ENCODE measurements at places on chromosomes 2 and 18.

DNA sequence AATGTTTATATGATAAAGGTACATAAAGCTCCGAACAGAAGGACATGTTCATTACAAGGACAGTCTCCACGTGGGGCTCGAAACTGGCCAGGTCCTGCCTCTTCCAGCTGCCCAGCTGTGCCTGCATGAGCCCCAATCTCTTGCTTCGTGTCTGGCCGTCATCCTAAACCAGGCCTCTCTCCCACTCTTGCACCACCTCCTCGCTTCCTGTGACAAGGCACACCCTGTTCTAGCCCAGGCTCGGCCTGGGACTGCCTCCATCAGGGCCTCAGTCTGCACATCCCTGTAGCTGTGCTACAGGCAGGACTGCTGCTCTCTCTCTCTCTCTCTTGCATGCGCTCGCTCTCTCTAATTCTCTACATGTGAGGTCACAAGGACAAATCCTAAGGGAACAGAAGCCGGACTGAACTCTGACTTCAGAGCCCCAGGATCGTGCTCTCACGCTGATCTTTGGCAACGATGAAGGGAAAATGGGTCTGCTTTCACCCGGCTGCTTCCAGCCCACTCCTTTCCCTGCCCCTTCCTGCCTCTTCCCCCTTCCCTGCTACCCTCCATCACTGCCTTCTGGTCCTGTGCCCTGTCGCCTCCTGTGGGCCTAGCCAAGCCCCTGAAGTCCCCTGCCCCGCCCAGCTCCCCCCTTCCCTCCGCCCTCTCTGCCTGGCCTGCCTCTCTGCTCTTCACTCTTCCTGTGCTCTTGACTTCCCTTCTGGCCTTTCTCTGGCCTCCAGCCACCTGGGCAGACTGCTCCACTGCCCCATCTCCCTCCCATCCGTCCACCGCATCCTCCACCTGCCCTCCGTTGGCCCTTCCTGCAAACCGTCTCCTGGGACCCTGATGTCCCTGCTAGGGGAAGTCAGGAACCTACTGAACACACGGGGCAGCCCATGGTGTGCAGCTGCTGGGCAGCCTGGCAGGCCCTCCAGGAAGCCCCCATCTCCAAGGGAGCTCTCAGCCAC lies 7.8 kb upstream of the GPR55 start:
- no peaks in the 10 kb centered on the region for H3K27me3 ChIP-seq
- no peak overlapping the region for H3K27ac ChIP-seq
- no peaks in the 10 kb centered on the region for H3K36me3 ChIP-seq
- no peaks in the 10 kb centered on the region for H3K4me1 ChIP-seq
- DNase-seq: peak; percentile 61
- H3K4me3 ChIP-seq: no peak overlapping the region

DNA sequence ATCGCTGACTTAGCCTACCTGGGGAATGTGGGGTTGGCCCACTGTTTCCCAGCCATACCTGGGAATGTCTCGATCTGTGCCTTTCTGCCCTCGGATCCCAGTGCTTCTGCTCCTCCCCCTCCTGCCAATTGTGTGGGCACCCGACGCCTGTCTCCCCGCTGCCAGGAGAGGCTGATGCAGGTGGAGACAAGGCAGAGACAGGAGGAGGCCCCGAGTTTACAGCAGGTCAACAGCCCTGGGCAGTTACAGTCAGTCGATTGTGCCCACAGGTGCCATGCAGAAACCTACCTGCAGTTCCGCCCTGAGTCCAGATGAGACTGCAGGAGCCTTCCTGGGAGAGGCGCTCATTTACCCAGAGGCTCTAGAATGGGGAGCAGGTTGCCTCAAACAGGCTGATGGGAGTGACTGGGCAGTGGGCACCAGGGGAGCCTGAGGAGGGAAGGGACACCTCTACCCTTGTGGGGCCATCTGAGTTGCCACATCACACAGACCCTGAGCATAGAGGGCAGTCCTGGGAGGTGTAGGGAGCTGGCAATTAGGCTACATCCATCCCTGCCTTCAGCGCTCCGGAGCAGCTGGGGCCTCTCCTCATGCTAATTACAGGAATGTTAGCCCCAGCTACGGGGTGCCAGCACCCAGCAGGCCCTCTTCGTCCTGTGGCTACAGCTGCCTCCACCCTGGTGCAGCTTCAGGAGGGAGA lies 300.1 kb downstream of the NDUFA10 start:
- no peaks in the 10 kb centered on the region for H3K36me3 ChIP-seq
- no peaks in the 10 kb centered on the region for H3K4me1 ChIP-seq
- no peak overlapping the region for H3K4me3 ChIP-seq
- DNase-seq: peak; percentile 13

- H3K4me1 ChIP-seq: peaks cover 60% of the 10 kb centered on the region
- H3K4me3 ChIP-seq: no peak overlapping the region
- no peak for DNase-seq
These were observed 129.4 kb upstream of the EML6 start for GRCh38 chr2:54594048-54594447.

- H3K4me3 ChIP-seq: no peak overlapping the region
- DNase-seq: no peak
- H3K4me1 ChIP-seq: no peaks in the 10 kb centered on the region
- no peaks in the 10 kb centered on the region for H3K27me3 ChIP-seq
- H3K27ac ChIP-seq: no peak overlapping the region
These were observed 1787.0 kb upstream of the PIK3C3 start for GRCh38 chr18:40168026-40168425.

GRCh38 chr2:29706171-29706720 lies 215.1 kb downstream of the ALK start:
- no peak overlapping the region for H3K27ac ChIP-seq
- no peak for DNase-seq
- no peaks in the 10 kb centered on the region for H3K27me3 ChIP-seq
- H3K4me1 ChIP-seq: no peaks in the 10 kb centered on the region

DNA sequence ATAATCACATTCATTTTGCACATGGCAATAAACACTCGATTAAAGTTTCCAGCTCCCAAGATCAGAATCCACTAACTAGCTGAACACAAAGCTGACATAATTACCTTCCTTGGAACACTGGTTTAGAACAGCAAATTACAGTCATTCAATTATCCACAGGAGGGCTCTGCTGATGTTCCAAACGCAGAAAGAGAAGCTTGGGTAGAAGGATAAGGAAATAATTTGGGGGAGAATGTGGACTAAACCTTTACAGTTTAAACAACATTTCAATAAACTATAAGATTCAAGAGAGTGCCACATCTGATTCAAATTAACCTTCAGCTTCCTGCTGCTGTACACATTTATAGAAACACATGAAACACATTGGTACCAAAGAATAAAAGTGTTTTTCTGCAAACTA lies 67.8 kb upstream of the ARL4C start:
- H3K27ac ChIP-seq: no peak overlapping the region
- no peak overlapping the region for H3K4me3 ChIP-seq
- H3K27me3 ChIP-seq: no peaks in the 10 kb centered on the region

DNA sequence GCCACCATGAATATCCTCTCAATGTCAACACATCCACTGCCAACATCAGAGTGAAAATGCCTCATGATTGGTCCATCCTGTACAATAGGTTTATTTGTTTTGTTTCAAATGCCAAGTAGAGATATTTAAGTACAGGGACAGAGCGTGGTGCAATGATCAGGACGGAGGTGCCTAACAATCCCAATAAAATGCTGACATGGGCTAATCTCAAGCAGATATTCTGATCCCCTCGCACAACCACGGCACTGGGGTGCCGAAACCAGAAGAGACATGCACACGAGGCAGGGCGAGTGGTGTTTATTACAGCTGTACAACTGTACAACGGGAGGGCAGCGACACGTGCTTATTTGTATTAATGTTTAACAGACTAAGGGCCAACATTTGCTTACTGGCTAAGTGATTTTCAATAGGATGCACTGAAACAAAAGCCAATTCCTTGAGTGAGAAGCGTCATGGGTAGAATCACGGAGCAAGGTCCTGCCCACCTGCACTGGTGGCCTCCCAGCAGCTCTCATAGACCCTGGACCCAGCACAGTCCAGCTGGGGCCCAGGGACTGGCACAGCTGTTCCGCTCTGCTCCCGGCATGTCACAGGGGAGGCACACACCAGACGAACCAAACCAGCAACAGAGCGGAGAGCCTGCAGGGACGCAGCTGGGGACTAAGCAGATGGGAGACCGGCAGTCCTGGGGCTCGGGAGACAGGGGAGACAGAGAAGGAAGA lies 101.4 kb downstream of the HDAC4 start:
- H3K36me3 ChIP-seq: no peaks in the 10 kb centered on the region
- H3K4me3 ChIP-seq: no peak overlapping the region
- no peak for DNase-seq
- no peak overlapping the region for H3K27ac ChIP-seq
- no peaks in the 10 kb centered on the region for H3K27me3 ChIP-seq

- no peaks in the 10 kb centered on the region for H3K27me3 ChIP-seq
- no peak overlapping the region for H3K4me3 ChIP-seq
- no peaks in the 10 kb centered on the region for H3K4me1 ChIP-seq
- no peak overlapping the region for H3K27ac ChIP-seq
- no peaks in the 10 kb centered on the region for H3K36me3 ChIP-seq
These were observed 122.5 kb downstream of the PLA2R1 start for GRCh38 chr2:159939946-159940345.

GRCh38 chr18:65822826-65823225 lies 72.0 kb downstream of the CDH7 start:
- no peaks in the 10 kb centered on the region for H3K36me3 ChIP-seq
- DNase-seq: no peak
- H3K27me3 ChIP-seq: no peaks in the 10 kb centered on the region
- H3K27ac ChIP-seq: no peak overlapping the region
- no peak overlapping the region for H3K4me3 ChIP-seq

DNA sequence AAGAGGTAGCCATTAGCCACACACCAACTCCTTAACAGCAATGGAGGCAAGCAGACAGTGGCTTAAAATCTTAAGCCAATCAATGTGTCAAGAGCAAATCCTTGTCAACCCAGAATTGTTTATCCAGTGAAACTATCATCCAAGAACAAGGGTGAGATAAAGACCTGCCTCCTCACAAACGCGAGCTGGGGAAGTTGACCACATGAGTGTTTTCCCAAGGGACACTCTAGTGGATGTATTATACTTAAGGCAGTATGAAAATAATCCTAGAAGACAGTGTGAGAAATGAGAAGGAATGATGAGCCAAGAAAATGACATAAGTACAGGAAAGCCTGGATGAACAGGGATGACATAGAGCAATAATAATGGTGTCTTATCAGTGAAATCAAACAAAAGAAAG lies 209.6 kb downstream of the TWIST2 start:
- peaks cover 61% of the 10 kb centered on the region for H3K36me3 ChIP-seq
- no peak overlapping the region for H3K4me3 ChIP-seq
- no peaks in the 10 kb centered on the region for H3K27me3 ChIP-seq
- H3K27ac ChIP-seq: no peak overlapping the region
- no peaks in the 10 kb centered on the region for H3K4me1 ChIP-seq

DNA sequence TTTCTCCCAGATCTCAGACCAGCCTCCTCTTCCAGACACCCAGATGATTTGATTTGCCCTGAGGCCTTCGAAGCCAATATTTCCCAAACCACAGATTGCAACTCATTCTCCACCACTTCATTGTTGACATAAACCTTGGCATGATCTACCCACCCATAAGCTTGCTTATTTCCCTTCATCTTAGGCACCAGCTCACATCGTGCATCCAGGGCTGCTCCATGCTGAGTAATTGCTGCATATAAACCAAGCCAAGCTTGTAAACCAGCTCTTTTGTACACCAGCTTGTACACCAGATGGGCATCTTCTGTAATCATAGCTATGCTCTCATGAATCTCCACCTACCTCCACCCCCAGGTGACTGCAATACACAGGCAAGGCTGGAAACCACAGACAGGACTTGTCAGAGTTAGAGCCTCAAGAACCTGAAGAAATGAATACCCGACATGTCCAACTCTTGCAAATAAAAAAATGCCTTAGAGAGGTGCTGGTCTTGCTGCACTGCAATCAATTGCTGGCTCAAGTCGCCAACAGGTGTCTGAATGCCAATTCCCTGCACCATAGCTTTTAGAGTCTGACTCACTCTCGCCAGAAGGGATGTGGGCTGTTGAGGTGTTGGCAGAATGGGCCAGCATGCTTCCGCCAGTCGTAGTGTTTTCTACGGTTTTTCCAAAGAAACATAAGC lies 31.5 kb downstream of the TRABD2A start:
- H3K27ac ChIP-seq: no peak overlapping the region
- no peaks in the 10 kb centered on the region for H3K36me3 ChIP-seq
- H3K4me3 ChIP-seq: no peak overlapping the region
- no peak for DNase-seq
- no peaks in the 10 kb centered on the region for H3K27me3 ChIP-seq

GRCh38 chr2:95017836-95018235 lies 7.7 kb upstream of the MAL start:
- H3K4me1 ChIP-seq: peaks cover 12% of the 10 kb centered on the region
- H3K27ac ChIP-seq: no peak overlapping the region
- no peak overlapping the region for H3K4me3 ChIP-seq
- H3K36me3 ChIP-seq: no peaks in the 10 kb centered on the region
- no peaks in the 10 kb centered on the region for H3K27me3 ChIP-seq

DNA sequence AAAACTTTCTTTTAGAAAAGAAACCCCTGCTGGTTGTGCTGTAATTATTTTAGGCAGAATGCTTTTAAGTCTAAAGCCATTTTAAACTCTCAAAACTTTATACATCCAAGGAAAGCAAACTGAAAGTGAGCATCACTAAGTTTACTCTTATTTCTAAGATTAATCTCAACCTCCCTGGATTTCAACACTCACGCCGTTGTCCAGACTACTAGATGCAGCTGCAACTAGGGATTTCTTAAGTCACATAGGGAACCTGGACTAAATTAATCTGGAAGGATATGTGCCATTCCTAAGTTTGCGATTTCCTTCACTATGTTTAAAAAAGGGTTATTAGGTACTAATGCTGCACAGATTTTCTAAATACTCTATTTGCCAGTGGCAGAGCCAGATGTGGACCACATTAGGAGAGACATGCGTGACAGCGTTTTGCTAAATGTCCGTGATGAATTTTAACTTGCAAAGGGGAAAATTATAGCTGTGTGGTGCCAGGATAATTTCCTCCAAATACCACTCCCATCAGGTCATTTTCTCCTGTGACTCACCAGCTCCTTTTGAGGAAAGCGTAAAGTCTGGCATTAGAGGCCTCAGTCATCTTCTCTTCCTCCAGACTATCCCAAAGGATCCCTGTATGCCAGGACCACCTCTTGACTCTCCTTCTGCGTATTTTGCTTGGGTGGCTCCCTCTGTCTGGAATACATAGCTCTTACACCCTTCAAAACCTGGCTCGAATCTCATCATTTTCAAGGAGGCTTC lies 143.7 kb downstream of the ATL2 start:
- H3K27ac ChIP-seq: no peak overlapping the region
- DNase-seq: no peak
- H3K27me3 ChIP-seq: no peaks in the 10 kb centered on the region
- H3K36me3 ChIP-seq: no peaks in the 10 kb centered on the region

- no peak overlapping the region for H3K4me3 ChIP-seq
- peak; percentile 32 for DNase-seq
- H3K4me1 ChIP-seq: no peaks in the 10 kb centered on the region
- no peaks in the 10 kb centered on the region for H3K36me3 ChIP-seq
These were observed 140.8 kb downstream of the NUP35 start for GRCh38 chr2:183264890-183265535.

Data from upper lobe of left lung (tissue), 6 donors.